ENCODE measurements at places on chromosomes 2 and 18.
A peak's percentile ranks its signal among the peaks of the same experiment; 100 is the strongest.

DNA sequence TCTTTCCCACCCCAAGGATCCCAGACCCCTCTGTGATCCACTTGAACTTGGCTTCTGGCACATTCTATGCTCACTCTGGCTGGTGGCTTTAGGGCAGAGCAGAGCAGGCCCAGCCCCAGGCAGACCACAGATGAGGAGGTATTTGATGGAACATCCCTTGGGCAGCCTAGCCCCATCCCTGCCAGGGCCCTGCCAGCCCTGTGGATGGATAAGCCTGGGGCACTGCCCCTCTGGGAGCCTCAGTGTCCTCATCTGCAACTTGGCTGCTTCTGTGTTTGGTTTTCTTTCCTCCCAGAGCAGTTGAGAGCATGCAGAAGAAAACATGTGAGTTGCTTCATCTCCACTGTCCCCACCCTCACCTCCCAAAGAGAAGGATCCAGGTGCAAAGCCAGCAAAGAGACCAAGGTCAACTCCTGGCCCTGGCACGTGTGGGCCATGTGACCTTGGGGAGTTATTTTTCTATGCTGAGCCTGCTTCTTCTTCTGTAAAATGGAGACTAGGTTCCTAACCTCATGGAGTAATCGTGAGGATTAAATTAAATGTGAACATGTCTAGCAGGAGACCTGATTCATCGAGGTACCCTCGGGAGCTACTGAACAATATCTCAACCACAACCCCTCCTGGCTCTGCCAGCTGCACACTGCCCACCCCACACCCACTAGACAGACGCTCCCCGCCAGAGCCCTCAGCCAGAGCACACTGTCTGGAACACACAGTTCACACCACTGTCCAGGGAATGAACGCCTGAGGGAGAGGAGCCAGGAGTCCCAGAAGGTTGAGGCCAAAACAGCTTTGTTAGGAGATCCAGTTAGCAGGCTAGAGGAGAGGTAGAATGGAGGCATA lies 14.6 kb upstream of the TNS1 start:
- DNase-seq: no peak

GRCh38 chr2:104286841-104287240 lies 567.1 kb upstream of the POU3F3 start:
- no peak for DNase-seq

- peak; percentile 32 for DNase-seq
Measured at GRCh38 chr2:238499731-238500580, 73.2 kb downstream of the ASB1 start.

DNA sequence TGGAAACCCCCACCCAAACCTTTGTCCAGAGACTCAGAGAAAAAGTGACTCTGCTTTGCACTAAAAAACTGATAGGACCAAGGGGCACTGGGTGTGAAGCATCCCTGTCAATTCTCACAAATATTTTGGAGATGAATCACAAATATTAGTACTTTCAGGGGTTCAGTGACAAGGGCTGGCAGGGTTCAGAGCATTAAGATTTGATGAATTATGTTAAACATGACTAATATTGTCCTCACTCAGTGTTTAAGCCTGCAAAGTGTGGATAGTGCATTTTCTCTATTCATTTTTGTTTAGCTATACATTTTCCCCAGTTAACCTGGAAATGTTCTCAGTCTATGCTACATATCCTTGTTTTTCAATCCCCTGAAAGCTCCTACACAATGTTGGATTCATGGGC lies 65.3 kb upstream of the CCDC68 start:
- no peak for DNase-seq

DNA sequence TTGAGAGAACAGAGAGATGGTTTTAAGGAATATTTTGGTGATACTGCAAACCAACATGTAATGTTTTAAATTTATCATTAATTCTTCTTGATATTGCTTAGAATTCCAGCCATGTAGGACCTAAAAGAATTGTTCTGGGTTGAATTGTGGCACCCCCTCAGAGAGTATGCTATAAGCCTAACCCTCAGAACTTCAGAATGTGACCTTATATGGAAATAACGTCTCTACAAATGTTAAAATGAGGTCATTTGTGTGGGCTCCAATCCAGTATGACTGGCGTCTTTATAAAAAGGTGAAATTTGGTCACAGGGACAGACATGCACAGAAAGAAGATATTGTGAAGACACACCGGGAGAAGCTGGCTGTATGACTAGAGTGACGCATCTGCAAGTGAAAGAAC lies 193.6 kb downstream of the NRXN1 start:
- no peak for DNase-seq

DNA sequence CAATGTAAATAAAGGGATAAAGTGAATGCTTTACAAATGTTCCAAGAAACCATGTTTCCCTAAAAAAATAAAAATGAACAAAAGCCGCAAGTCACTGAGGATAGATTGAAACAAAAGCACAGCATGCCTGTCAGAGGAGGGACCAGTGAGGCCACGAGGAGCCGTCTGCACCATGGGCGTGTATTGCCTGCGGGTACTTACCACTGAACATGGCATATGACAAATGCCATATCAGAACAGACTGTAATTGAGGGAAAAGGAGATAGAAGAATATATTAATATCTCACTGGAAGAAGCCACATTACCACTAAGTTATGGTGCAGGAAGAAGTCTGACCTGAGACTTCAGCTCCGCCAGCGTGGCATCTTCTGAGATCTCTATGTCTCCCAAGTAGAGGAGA lies 75.8 kb downstream of the USP40 start:
- no peak for DNase-seq

- DNase-seq: peak; percentile 61
Measured at GRCh38 chr18:78980777-78981380, 1.3 kb downstream of the SALL3 start.

GRCh38 chr18:23498877-23499276 lies 4.4 kb upstream of the RMC1 start:
- DNase-seq: peak; percentile 77

DNA sequence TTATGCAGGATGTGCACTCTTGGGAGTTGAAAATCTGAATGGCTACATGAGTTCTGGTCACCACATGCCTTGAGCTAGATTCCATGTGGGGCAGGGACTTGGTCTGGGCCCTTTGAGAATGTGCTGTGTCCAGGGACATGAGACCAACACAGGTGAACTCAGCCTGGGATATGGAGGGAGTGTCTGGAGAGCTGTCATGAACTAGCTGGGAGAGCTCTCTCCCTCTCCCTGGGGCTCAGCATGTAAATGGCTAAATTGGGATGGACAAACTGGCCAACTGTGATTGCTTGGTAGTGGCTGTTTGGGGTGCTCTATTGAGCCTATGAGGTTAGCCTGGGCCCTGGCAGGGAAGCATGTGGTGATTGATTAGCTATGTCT lies 105.1 kb upstream of the HS6ST1 start:
- DNase-seq: no peak

- no peak for DNase-seq
Measured at GRCh38 chr18:50441501-50441900, 66.7 kb downstream of the SKA1 start.
